ENCODE measurements at places on chromosomes 5 and 9.

- no peak for DNase-seq
Observed at GRCh38 chr5:159061834-159062474, 37.8 kb downstream of the EBF1 start.

GRCh38 chr5:158384535-158385481, 525.9 kb upstream of the CLINT1 start:
- DNase-seq, result no peak

DNA sequence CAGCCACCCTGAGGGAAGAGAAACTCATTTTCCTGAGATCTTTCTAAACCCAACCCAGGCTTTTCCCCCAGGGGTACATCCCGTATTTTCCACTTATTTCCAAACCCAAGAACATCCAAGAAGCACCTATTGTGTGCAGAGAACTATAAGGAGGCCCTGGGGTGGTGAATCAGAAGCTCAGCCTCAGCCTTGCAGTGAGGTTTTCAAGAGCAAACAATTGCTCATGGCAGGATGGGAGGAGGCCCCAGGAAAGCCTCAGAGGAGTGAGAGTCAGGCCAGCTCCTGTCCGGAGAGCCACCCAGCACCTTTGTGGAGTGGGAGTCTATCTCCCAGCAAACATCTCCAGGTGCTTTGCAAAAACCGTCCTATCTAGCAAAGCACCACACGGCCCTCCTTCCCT, 19.2 kb downstream of the NIPAL4 start:
- no peak for DNase-seq

- no peak for DNase-seq
Observed at GRCh38 chr5:107372723-107373450, 297.9 kb downstream of the EFNA5 start.

- DNase-seq, result no peak
Observed at GRCh38 chr5:612498-613424, 621 bp downstream of the CEP72 start.

- DNase-seq, result no peak
Observed at GRCh38 chr5:61897251-61897650, 408.8 kb upstream of the KIF2A start.

- DNase-seq, result no peak
Observed at GRCh38 chr9:91900055-91900796, 49.8 kb downstream of the ROR2 start.

- no peak for DNase-seq
Observed at GRCh38 chr9:137138722-137139467, at the start of gene GRIN1. GRIN1 (plus strand) TSS chr9:137139154; CDS start chr9:137139487, 333 bp downstream.

- DNase-seq, result no peak
Observed at GRCh38 chr9:135978642-135979546, 17.7 kb upstream of the UBAC1 start.

DNA sequence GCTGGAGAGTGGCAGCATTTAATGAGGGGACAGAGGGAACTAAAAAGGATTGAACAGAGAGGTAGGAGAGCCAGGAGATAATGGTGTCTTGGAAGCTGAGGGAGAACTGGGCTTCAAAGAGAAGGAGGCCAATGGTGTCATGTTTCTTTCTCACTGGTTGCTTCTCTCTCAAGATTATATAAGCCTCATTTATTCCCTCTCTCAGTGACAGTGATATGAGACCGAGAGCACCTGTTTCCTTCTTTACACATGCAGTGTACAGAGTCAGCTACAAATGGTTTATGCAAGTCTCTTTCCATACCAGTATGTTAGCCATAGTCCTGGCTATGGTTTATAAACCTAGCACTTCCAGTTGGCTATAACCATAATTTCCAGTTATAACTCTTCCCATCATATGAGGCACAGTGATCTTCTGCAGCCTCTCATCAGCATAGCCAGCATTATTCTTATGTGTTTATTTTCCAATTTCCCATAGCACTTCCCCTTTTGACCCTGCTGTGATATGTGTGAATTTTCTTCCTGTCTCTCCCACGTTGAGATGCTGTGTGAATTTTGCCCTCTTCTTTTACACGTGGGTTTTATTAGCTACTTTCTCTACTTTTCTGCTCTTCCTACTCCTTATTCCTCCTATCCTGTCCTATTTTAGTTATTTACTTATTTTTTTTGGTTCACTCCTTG, 71.2 kb downstream of the UNC13B start:
- DNase-seq, result no peak

- no peak for DNase-seq
Observed at GRCh38 chr5:140556438-140556837, 835 bp downstream of the SRA1 start.

- no peak for DNase-seq
Observed at GRCh38 chr9:17130291-17130690, 4.5 kb upstream of the CNTLN start.
